NCI-H187 treated with DMSO at 0.1 percent for 48 hours (cell line): ENCODE measurements at places on chromosomes 2 and 18.

DNA sequence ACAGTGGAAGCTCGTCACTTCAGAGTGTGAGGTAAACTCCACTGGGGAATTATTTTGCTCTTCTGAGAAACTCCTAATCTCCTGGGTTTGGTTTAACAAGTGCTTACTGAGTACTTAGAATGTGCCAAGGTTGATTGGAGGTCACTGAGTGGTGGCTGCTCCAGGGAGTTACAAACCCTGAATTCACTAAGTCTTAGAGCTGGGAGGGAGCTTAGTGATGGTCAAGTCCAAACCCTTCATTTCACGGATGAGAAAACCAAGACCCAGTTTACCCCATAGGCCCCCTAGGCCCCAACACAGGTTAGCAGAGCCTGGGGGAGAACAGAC lies 52.0 kb downstream of the SLC4A5 start:
- DNase-seq, result no peak

DNA sequence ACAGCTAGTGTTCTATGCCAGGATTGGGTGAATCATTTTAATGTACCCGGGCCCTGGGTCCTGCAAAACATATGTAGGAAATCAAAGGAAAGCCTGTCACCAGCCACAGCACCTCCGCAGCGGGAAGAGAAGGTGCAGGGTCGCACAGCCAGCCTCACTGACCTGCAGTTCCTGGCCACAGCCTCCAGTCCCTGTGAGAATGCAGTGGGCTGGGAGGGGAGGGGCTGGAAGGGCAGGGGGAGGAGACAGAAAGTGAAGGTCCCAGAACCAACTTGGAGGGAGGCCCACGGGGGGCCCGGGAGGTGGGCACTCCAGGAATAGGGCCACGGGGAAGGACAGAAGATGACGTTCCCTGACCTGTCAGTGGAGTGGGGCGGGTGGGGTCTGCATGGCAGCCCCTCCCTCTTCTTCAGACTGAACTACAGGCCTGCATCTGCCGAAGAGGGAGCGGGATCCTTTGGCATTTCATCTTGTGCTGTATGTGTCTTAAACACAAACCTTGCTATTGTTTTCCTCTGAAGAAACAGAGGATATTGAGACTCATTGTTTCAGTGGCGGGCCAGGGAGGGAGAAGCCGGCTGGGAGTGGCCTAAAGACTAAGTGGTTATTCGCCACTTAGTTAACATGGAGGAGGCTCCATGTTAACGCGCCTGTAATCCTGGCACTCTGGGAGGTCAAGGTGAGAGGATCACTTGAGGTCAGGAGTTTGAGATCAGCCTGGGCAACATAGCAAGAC lies 7.5 kb downstream of the MAL start:
- no peak for DNase-seq

- no peak for DNase-seq
Measured at GRCh38 chr2:86292571-86293515, 44.6 kb downstream of the REEP1 start.

GRCh38 chr2:222136106-222136630 lies 162.6 kb downstream of the PAX3 start:
- DNase-seq, result no peak

DNA sequence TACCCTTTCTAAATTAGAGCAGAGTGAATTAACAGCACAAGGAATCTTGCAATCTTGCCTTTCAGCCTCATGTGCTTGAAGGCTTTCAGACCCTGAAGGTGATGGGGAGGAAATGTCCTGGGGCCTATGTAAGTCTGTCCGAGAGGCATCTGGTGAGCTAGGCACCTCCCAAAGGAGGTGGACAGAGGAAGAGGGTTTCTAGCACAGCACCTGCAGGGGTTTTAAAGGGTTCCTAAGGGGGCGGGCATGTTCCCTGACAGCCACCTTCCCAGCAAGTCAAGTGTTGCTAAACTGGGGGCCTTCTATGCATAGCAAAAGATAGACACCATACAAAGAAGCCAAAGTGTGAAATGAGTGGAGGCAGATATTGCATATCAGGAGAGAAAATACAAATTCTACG lies 88.5 kb downstream of the CDH2 start:
- no peak for DNase-seq

GRCh38 chr2:15971351-15971750 lies 31.0 kb downstream of the MYCN start:
- DNase-seq, result no peak
